Activated CD4-positive, alpha-beta T cell treated with anti-CD3 and anti-CD28 coated beads, Interleukin-2, amount 50 U/mL, for 16 hours (primary cell): ENCODE measurements at places on chromosomes 12 and 14.
A peak's percentile ranks its signal among the peaks of the same experiment; 100 is the strongest.

DNA sequence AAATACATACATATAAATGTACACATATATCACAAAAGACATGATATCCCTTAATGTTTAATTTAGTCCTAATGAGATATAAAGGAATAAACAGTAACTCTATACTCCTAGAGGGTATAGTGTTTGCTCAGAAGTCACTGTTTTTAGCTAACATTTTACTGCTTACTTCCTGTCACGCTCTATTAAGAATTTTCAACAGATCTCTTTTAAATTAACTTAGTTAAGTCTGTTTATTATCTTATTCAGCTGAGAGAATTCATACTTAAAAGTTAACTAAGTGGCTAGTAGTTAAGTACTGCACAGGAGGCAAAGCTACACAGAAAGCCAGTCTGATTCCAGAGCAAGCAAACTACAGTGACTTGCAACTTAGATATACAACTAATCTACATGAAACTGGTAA is 39.9 kb downstream of the GXYLT1 start:
- no peak for DNase-seq

DNA sequence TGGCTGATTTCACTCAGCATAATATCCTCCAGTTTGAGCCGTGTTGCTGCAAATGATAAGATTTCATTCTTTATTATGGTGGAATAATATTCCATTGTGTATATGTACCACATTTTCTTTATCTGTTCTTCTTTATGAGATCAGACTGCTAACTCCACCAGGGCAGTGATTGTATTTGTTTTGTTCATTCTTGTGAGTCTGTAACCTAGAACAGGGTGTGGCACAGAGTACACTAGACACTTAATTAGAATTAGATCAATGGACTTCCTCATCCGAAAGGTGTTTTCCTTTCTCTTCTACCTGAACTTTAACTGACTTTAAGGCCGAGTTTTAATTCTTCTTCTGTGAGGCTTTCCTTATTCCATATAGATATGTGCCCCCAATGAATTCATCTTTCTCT is 551.0 kb downstream of the SNAPC1 start:
- DNase-seq: no peak

- no peak for DNase-seq
Measured at GRCh38 chr14:59303216-59303615, 114.7 kb downstream of the DAAM1 start.

DNA sequence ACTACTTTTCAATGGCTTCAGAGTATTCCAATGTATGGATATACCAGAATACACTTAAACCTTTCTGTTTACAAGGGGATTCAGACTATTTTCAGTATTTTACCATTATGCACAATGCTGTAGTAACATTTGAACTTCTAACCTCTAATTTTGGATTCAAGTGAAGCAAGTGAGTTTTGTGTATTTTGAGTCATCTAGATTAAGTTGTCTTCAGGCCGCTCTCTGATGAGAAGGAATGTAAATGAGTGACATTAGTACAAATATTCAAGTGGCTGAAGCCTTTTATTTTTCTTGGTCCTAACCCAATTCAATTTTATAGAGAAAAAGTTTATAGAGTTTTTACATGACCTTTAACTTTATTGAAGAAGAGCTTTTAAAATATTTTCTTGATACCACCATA is 125.6 kb downstream of the PDE3A start:
- no peak for DNase-seq

- no peak for DNase-seq
Measured at GRCh38 chr12:72057330-72057914, 118.8 kb downstream of the TPH2 start.

DNA sequence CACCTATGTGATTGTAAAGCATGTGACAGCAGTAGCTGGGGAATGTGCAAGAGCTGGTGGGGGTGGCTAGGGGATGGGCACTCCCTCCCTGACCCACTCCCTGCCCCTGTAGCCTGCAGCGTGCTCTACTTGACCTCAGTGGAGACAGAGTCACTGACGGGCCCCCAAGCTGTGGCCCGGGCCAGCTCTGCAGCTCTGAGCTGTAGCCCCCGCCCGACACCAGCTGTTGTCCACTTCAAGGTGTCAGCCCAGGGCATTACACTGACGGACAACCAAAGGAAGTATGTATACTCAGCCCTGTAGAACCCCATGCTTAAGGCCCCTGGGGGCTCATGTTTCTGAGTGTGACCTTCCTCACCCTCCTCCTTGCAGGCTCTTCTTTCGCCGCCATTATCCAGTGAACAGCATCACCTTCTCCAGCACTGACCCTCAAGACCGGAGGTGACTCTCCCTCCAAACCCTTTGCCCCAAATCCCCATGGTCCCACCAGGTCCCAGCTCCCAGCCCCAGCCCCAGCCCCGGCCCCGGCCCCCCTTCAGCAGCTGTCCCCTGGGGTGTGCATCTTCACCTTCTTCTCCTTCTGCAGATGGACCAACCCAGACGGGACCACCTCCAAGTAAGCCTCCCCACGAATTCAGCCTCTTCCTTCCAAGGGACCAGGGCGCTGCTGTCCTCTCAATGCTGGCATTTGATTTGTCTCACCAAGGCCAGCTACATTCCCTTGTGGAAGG is 13.3 kb downstream of the TNS2 start:
- DNase-seq: no peak

- DNase-seq: no peak
Measured at GRCh38 chr14:52948039-52948438, 2.8 kb downstream of the FERMT2 start.

DNA sequence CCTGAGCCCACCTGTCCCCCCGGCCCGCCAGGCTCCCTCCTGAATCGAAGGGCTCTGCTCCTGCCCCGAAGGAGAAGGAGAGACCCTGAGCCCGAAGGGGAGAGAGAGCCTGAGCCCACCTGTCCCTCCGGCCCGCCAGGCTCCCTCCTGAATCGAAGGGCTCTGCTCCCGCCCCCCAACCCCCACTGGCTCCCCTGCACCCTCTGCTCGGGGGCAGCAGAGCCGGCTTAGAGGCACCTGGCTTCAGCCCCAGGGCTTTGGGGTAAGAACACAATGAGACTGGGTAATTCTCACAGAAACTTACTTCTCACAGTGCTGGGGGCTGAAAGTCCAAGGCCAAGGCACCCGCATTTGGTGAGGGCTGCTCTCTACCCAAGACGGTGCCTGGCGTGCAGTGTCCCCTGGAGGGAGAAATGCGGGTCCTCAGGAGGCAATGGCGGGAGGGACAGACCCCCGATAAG is 53.1 kb upstream of the FBRSL1 start:
- no peak for DNase-seq

GRCh38 chr14:37262649-37263048 is 64.9 kb downstream of the MIPOL1 start:
- no peak for DNase-seq

DNA sequence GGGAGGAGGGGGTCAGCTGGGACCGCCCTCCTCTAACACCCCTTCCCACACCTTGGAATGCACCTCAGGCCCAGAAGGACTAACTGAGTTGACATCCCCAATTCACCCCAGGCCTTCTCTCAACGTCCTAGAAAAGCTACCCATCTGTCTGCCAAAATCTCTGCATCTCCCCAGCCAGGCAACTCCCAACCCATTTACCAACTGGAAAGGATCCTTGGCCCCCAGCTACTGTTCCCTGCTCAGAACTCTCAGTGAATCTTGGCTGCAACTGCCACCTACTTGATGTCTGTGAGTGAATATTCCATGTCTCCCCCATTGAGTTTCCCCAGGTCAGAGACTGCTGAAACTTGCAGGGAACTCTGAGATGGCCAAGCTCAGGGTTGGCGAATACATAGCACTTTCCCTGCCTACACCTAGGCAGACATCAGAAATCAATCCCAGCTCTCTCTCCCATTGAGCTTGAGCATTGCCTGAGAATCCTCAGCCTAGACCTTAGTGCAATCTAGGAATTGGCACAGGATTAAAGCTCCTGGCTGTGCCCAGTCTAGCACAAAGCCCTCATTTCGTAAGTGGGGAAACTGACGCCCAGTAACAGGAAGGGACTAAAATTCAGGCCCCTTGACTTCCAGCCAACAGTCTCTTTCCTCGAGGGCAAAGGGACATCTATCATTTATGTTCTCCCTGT is 71.9 kb upstream of the NCOR2 start:
- no peak for DNase-seq

- DNase-seq: peak; percentile 61
Measured at GRCh38 chr14:71720978-71721624, 211.1 kb upstream of the RGS6 start.

GRCh38 chr12:109951751-109952150 is 44.4 kb downstream of the GIT2 start:
- no peak for DNase-seq

DNA sequence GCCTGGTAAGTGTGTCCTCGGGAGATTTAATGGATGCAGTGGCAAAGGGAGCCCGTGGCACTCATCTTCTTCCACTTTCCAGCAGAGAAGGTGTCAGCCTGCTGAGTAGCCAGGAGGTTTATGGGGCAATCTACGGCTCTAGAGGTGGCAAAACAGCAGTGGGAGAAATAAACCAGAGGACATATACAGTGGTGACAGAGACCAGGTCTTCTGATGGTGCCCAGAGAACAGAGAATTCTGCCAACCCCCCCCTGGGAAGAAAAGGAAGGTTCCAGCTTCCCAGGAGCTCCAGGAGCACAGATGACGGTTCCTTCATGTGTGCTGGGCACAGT is 43.0 kb downstream of the SMIM41 start:
- DNase-seq: no peak

DNA sequence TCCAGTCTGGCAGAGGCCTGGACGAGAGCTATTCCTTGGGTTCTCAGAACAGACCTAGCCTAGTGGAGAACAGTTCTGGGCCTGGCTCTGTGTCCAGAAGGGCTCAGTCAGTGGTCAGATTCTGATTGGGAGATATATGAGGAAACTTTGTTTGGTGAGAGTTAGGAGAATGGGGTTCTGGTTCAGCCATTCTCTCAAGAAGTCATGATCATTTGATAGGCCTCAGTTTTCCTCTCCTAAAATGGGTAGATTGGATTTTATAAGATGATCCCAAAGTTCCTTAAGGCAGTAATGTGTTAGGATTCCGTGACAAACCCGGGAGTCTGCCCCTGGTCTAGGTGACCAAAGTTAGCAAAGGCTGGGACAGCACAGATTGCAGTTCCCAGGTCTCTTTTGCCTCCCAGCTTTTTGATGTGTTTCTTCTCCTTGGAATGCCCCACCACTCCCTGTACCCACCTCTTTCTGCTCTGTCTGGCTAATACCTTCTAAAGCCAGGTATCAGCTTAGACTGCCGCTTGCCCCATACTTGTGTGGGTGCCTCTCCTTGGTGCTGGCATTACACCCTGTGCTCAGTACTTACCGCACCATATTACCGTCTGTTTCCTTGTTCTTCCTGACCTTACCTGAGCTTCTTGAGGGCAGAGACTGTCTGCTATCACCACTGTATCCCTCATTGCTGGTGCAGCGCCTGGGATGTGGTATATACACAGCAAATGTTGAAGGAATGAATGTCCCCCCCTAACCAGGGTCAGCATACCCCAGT is 25.5 kb downstream of the SUSD6 start:
- DNase-seq: no peak

DNA sequence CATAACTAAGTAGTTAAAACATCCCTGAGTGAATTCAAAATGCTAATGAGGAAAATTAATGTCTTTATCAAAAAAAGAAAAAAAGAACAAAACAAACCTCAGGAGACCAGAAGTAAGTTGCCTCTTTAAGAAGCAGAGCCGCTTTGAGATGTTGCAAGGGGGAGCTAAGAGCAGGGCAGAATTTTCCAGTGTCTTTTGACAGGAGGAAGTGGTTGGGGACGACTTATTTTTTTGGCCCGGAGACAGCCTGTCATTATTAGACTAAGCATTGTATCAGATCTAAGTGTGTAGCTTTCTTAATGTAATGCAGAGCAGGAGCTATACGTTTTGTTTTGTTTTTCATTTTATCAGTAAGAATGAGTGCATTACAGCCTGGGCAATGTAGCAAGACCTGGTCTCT is 206.6 kb downstream of the CACNA1C start:
- DNase-seq: no peak
